ENCODE measurements at places on chromosomes 7 and 10.

- DNase-seq = no peak
These were observed 6.3 kb upstream of the C10orf71 start for GRCh38 chr10:49292565-49293207.

DNA sequence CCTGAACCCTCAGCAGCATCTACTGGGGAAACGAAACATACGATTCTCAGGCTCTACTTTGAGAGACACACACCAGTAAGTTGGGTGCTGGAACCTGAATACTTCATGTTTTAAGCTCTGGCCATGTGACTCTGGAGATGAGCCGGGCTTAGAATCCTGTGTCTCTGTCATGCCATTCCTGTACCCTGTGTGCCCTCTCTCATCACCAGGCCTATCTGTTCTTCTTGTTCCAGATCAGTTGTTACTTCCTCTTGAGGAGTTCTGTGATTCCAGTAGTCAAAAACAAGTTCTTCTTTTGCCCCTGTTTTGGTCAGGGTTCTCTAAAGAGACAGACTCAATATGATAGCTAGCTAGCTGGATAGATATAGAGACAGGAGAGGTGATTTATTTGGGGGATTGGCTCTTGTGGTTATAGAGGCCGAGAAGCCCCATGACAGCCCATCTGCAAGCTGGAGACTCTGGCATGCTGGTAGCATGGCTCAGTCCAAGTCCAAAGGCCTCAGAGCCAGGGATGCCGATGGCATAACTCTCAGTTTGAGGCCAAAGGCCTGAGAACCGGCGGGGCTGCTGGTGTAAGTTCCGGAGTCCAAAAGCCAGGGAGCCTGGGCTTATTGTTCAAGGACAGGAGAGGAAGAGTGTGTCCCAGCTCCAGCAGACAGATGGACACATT is 54.3 kb downstream of the CHN2 start:
- no peak for DNase-seq

DNA sequence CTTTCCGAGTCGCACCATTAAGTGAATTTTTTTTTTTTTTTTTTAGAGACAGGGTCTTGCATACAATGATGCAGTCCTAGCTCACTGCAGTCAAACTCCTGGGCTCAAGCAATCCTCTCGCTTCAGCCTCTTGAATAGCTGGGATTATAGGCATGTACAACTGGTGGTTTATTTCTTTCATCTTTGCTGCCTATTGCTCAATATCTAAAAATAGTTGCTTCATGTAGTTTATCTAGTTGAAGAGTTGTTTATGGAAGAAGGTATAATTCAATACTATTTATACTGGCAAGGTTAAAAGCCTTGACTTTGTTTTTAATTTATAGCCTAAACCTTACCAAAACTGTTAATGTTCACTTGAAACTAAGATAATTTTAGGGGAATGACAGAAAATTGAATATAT is 66.9 kb downstream of the SEMA3D start:
- DNase-seq = no peak

GRCh38 chr7:17773289-17773626 is 167.0 kb downstream of the SNX13 start:
- DNase-seq = no peak

DNA sequence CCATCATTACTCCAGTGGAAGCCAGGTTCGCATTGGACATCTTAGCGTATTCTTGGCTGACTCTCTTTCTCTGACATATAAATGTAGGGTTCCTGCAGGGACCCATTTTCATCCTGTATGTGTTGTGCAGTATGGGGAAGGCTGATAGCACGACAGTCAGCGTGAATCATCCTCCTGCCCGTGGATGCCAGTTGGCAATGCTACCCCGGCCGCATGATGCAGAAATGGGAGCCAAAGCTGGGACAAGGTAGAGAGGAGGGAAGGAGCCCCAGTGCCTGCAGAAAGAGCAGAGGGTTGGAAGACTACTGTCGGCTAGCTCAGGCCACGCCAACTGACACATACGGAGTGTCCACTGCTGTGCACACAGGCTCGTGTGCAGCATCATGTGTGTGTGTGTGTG is 251.6 kb downstream of the SKAP2 start:
- DNase-seq = no peak

- no peak for DNase-seq
These were observed 2.3 kb downstream of the DOCK1 start for GRCh38 chr10:126907423-126907970.

DNA sequence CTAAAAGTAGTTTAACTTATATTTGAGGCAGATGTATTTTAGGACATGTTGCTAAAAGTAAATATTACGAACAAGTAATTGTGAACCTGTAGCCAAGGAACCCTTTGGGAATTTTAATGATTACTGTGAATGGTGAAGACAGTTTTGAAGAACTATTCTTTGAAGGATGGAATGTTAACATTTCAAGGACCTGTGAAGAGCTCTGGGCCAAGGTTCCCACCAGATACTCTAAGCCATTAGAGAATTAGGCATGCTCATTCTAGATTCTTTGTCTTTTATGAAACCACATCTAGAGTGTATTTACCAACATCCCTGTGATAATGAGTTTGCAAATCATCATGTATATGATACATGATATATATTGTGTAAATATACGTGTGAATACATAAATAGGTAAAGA is 99.8 kb downstream of the SEPTIN7 start:
- DNase-seq = no peak

- no peak for DNase-seq
These were observed at the start of gene PDK4 for GRCh38 chr7:95596198-95597063. Gene PDK4, minus strand, starts transcription at chr7:95596516. Its CDS starts 223 bp downstream, at chr7:95596293.

DNA sequence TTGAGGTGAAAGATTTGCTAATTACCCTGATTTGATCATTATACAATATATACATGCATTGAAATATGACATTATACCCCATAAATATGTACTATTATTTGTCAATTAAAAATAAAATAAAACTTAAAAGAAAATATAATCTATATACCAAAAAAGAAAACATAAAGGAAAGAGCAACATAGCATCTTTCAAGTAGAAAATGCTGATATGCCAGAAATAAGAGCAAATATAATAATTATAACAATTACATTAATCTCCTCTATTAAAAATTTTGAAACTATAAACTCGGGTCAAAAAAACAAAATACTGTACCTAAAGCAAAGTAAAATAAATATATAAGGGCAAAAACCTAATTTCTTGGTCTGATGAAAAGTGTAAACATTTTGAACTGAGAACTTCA is 209.3 kb upstream of the PDE1C start:
- DNase-seq = no peak

DNA sequence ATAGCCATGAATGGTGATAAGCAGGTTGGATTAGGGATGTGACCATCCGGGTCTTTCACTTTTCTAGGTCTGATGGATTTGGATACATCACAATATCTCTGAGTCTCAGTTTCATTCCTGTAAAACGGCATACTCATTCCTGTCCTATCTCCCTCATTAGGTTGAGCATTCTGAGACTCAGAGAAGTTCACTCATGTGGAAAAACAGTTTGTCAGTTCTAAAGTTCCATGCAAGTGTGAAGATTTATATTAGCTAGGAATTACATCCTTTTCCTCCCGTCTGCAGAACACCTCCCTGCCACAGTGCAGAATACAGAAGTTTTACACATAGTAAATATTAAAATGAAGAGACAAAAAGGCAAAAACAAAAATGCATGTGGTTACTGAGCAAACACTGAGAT is 94.2 kb upstream of the SLC25A13 start:
- DNase-seq = no peak

DNA sequence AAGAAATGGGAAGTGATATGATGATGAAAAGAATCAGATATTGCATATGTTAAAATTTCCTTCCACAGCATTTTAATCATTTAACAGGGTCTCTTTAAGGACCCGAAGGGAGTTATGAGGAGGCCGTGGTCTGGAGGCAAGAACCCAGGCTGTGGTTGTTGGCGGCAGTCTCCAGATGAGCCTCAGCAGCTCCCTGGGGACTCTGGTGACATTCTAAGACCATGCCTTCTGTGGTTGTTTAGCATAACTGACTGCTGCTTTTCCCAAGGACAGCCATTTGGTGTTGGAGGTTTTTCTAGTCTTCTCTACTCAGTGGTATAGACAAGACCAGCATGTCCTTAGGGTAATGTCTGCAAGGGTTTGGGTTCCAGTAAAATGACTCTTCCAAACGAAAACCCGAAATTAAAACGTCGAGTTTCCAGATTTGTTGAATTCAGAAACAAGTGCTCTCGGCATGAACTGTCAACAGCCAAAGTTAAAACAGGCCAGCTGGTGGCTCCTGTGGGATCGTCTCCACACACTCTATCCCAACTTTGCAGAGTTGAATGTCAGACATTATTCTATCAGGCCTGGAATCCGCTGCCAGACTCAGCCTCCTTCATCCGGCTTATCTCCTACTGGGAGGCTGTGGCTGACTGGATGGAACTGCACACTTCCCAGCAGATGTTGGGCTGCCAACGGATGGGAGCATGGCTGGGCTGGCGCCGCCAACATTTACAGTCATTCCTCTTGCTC is 183.1 kb downstream of the TAX1BP1 start:
- no peak for DNase-seq

DNA sequence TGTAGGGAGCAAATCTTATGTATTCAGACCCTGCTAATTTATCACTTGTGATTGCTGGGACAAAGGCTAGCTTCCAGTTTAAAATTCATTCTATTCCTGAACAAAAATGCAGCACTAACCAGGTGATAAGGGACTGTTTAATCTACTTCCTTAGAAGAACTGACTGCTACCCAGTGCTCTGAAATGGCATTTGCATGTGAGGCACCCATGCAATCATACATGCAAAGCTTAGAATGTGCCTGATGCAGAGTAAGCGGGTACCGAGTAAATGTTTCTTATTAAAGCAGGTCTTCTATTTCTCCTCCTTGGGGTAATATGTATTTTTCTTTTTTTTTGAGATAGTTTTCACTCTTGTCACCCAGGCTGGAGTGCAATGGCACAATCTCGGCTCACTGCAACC is 54.5 kb downstream of the NEURL1 start:
- no peak for DNase-seq

All from stimulated activated CD4-positive, alpha-beta T cell treated with anti-CD3 and anti-CD28 coated beads, Interleukin-1b, Interleukin-23, amount 100 ng/mL, for 24 hours (primary cell).